ENCODE measurements at places on chromosomes 13 and 19.
A peak's percentile ranks its signal among the peaks of the same experiment; 100 is the strongest.

DNA sequence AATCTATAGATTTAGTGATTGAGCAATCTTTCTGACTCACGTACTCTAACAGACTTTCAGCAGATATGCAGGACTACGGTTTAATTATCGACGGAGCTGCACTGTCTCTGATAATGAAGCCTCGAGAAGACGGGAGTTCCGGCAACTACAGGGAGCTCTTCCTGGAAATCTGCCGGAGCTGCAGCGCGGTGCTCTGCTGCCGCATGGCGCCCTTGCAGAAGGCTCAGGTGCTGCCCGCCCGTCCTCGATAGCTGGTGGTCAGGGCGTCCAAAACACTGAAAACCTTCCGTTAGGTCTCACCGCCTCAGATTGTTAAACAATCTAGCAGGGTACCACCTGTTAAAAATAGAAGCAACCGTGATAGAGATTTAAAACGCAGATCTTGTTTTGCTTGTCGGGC lies 113.2 kb upstream of the MCF2L start:
- DNase-seq, result no peak

GRCh38 chr19:3443840-3444694 lies 36.3 kb downstream of the SMIM24 start:
- DNase-seq, result no peak

GRCh38 chr19:13102416-13102665 lies 317 bp downstream of the LYL1 start:
- DNase-seq, result no peak

DNA sequence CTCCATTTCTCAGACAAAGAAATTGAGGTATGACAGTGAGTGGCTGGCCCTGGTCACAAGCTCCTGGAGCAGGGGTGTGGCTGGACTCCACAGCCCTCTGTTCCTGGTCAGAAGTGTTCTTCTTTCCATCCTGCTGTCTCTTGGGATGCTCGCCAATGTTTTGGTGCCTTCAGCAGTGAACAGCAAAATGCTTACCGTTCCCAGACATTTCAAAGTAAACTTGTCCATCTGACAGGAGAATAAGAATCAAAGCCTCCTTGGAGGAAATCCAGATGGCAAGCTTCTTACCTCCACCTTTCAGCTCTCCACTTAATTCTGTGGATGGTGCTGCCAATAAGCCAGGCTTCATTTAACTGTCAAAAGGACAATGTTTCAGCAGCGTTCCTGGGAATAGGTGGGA lies 954.1 kb downstream of the UQCRFS1 start:
- DNase-seq, result no peak

DNA sequence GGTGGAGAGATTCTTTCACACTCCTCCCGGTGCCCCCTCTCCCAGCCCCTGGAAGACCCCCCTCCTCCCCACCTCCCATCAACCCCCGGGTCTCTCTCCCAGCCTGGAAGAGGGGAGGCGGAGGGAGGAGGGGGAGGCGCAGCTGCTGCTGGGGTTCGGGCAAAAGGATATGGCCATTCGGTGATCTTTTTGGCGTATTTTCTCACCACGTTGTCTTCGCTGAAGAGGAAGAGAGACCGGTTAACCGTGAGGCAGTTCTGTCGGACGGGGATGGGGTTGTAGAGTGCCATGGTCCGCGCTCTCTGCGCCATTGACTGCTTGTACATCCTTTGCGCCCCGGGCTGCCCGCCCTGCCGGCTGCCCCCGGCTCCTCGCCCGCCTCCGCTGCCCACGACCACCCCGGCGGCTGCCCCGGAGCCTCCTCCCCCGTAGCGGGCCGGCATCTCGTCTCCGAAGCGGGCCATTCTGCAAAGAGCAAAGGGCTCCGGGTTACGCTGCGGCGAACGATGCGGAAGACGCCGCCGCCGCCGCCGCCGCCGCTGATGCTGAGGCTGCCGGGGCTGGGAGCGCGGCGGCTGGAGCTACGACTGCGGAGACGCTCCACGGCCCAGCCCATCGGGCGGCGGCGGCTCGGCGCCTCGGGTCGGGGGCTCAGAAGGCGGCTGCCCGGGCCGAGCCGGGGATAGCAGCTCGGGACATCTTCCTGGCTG lies 363 bp downstream of the CACNA1A start:
- no peak for DNase-seq

GRCh38 chr13:113451951-113452421 lies 1.3 kb downstream of the ADPRHL1 start:
- DNase-seq, result no peak

DNA sequence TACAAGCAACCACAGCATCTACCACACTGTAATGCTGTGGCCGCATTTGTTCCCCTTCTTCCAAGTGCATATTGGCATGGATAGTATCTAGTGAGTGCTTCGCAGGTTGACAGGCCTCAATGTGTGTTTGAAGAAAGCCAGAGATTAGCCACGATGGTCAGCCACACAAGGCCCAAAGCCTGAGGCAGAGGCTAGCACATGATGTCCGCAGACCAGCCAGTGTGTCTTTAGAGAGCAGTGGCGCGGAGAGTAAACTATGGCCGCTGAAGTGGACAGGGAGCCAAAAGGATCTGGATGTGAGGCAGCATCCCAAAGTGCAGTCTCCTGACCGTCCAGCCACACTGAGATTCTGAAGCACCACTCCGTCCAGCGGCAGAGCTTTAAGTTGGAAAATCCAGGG lies 36.0 kb downstream of the BRD4 start:
- DNase-seq, result no peak

- no peak for DNase-seq
These were observed 60.5 kb downstream of the CCNE1 start for GRCh38 chr19:29872224-29872731.

GRCh38 chr13:20192836-20193161 lies at the start of gene GJB2:
Gene GJB2, minus strand, starts transcription at chr13:20192938. Its CDS starts 3,357 bp downstream, at chr13:20189581.
- DNase-seq, result no peak

- no peak for DNase-seq
These were observed 167.6 kb downstream of the B3GLCT start for GRCh38 chr13:31367410-31367809.

DNA sequence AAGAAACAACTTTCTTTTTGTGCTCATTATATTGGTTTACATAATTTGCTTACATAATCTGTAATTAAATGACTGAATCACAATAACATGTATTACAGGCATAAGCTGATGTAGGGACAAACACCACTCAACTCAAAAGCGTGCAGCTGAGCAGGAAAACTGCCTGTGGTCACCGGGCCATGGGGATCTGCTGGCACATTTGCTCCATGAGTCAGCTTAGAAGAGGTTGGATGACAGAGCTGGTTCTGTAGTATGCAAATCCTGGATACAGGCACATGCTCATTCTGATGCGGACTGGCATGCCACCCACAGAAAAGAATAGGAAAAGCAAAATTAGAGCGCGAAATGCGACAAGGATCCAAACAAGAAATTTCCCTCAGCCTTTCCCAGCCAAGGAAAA lies 128.6 kb downstream of the USP12 start:
- DNase-seq, result no peak

DNA sequence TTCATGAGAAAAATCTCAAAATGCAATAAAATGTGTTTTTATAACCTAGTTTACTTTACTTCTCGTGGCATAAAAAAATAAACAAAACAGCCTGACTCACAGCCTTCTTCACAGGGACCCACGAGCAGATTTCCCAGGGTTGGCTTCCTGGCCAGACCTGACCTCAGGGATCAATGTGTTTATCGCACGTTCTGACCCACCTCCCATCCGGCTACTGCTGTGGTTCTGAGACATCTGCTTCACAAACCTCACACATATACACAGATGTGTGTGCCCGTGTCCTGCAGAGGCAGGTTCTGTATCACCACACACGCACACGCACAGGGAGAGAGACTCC lies 118.3 kb downstream of the COL4A2 start:
- DNase-seq, result no peak

- no peak for DNase-seq
These were observed 483.0 kb upstream of the NBEA start for GRCh38 chr13:34458756-34459715.

- no peak for DNase-seq
These were observed 2.9 kb upstream of the HTR2A start for GRCh38 chr13:46899801-46900200.

DNA sequence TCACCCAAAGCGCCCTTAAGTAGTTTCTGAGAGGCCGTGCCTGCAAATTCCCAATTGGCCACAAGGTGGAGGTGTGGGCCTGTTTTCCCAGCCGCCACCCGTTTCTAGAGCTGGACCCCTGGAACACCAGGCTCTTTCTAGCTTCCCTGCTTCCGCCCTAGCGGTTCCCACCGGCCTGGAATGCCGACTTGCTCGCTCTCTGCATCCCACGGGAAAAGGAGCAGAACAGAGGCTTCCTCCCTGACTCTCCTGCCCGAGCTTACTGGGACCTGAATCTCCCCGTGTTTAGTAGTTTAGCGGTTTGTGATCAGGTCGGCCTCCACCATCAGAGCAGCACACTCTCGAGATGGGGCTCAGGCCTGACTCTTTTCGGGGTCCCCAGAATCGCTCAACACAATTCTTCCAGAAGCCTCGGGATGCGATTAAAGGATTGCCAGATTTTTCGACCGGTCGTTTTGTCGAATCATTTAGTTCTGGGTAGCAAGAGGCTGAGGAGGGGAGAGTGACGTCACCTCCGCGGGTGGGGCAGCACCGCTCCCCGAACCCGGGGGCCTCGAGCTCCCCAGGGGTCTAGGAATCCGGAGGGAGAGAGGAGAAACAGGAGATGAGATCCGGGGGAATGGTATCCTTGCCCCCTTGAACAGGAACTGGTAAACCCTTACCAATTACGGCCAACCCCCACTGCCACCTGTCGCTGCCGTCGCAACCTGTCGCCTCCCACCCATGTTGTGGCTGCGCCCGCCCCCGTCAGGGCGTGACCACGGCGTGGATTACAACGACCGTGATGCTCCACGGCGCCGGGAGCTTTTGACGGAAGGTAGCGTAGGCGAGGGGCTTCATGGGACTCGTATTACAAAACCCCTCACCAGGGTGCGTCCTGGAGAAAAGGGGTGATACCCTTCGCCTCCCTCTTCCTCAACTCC lies 8.0 kb downstream of the NAPSA start:
- DNase-seq, result peak; percentile 83

- no peak for DNase-seq
These were observed 7.1 kb downstream of the PNMA8B start for GRCh38 chr19:46488551-46488950.

DNA sequence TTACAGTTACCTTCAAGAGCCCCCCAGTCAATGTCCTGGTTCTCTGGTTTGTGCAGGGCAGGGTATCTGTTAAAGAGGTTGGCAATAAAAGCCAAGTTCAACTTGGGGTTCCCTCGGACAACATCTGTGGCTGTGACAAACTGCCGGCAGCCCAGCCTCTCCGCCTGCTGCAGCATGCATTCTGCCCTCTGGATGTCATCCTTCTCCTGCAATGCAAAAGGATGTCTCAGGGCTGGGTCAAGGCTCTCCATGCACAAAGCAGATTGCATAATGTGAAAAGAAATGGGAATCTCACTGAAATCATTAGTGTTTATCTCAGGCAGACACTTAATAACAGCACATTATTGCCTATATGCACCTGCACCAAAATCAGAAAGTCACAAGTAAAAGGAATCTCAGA lies 35.1 kb downstream of the LCP1 start:
- DNase-seq, result no peak

- DNase-seq, result no peak
These were observed 391.5 kb upstream of the DACH1 start for GRCh38 chr13:72258340-72258981.

DNA sequence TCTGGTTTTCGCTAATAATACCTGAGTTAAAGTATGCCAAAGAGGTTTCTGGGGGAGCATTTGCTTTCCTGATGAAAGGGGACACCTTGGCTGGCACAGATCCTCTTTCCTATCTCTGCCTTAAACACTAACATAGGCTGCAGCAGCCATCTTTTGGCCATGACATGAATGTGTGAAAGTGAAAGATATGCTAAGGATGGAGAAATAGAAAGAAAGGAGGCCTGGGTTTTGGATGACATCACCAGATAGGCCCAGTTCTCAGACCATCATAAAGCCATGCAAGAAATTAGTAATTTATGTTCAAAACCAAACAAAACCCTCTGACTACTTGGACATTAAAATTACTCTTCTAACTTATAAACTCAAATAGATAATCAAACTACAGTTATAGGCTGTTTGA lies 279.7 kb downstream of the COG6 start:
- DNase-seq, result no peak
